ENCODE measurements at places on chromosomes 5 and 9.
A peak's percentile ranks its signal among the peaks of the same experiment; 100 is the strongest.

GRCh38 chr5:97097326-97098230 is 44.8 kb downstream of the LIX1 start:
- DNase-seq, result no peak

DNA sequence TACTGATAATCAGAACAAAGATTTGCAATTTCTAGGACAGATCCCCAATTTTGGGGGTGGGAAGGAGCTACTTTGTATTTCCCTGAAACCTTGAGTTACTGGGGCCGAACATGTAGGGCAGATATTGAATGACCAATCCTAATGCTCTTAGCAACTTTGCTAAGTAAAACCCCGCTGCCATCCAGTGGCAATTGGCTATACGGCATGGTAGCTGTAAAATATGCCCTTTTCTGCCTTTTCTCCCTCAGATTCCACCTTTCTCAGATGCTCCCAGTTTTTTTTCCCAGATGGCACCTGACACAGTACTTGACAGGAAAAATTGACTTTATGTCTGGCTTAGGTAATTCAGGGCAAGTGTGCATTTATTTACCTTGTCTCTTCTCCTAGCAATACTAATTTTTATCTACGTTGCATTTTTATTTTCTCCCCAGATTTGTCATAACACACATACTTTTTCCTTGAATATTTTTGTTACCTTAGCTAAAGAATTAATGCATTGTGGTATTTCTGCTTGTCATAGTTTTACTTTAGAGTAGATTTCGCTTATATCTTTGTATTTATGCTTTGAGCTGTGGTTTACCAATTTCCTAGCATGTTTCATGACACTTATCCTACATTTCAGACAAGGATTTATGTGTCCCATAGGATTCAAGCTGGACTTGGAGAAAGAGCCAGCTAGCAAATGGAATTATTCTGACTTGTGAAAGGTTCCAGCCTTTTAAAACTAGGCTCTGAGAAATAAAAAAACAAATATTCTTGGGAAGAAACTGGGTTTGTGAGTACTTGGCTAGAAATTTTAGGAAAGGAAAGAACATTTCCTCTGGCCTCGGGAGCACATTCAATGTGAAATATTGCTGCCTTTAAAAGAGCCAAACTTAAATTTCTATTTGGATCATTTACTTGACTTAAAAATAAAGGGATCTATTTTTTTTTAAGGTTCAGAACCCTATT is 37.4 kb downstream of the PIK3R1 start:
- peak; percentile 60 for DNase-seq

DNA sequence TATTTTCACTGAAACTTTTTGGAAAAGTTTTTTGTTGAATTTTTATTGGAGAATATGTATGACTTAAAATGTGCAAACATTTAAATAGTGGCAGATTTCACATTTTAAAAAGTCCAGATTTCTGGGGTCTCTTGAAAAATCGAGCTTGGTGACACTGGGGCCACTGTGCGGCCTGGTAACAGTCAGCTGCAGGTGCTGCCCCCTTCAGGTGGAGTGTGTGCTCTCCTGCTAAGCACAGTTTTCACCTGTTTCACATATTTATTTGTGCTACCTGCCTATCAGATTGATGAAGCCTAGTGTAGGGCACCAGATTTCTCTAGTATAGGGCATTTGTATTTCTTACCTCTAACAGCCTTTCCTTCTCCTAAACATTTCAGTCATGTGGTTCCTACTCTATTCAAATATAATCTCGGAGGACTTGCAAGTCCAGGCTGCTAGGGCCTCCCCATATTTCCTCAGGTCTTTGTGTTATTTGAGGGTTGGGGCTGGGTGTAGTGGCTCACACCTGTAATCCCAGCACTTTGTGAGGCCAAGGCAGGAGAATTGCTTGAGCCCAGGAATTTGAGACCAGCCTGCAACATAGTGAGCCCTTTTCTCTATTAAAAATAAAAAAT is 95.8 kb upstream of the KLF9 start:
- DNase-seq, result no peak

DNA sequence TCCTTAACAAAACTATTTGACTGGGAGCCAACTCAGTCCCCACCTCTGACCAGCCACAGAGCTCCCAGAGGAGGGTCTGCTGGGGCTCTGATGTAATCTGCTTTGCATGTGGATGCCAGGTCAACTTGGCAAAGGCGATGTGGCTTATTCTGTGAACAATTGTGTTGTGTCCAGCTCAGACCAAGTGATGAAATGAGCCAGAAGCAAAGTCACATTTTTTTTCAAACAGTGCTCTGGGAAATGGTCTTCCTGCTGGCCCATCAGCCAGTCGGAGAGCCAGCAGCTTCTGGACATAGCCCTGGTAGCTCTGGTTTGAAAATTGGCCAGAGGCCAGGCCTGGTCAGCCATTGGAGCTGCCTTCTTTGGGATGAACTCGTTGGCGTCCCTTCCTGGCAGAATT is 86.5 kb downstream of the ANGPTL2 start:
- no peak for DNase-seq

GRCh38 chr5:68932830-68933434 is 160.9 kb upstream of the SLC30A5 start:
- no peak for DNase-seq

- no peak for DNase-seq
Measured at GRCh38 chr5:9121597-9121996, 424.3 kb downstream of the SEMA5A start.

- DNase-seq, result no peak
Measured at GRCh38 chr9:105958587-105958986, 264.2 kb downstream of the TMEM38B start.

DNA sequence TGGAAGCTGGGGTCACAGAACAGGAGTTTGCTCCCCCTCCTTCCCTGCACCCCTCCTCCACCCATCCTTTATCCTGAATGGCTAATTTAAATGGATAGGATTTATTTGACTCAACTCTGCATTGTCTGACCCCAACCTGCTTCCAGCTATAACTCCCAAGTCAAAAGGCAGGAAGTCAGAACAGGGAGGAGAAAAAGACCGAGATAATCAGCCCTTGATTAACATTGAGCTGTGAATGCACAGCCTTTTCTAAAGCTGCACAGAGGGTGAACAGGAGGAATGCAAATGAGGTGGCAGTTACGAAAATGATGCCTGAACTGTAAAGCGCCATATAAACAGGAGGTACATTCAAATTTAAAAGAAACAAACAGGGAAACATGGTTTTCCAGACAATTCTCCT is 152.8 kb downstream of the SPOCK1 start:
- DNase-seq, result no peak

DNA sequence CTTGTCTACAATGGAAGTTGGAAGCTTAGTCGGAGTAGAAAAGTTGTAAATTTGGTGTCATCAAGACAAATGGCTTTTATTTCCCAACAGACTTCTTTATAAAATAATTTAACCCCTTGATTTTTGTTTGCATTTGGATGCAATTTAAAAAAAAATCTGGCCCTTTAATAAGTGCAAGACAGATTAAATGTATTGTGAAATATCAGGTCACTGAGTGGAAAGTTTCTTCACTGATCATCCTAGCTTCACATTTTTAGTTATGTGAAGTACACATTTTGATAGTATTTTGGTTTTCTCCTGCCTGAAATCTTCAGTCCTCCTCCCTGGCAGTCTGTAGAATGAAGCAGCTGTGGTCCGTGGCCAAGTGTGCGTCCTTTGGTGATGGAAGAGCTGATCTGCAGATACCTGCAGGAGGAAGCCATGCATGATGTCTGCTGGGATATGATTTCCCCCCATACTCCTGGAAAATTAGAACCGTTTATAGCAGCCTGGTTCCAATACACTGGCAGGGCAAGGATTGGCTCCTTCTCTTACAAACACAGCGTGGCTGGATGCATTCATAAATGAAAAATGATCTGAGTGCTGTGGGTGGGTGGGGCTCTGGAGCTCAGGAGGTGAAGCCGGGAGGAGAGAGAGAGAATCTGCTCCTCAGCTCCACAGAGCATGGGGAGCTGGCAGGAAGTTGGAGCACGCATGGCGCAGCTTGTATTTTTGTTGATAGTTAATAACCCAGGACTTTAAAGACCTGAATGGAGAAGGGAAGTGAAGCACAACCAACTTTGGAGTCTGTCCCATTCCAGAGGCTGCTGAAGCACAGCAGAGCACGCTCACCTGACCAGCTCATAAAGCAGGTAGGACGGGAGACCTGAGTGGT is 238.4 kb downstream of the GOLPH3 start:
- no peak for DNase-seq
